Activated CD4-positive, alpha-beta T cell treated with anti-CD3 and anti-CD28 coated beads, Interleukin-2, amount 50 U/mL, for 24 hours (primary cell): ENCODE measurements at places on chromosomes 3 and 15.

- DNase-seq: no peak
These were observed 902 bp downstream of the P2RY13 start for GRCh38 chr3:151328298-151328995.

DNA sequence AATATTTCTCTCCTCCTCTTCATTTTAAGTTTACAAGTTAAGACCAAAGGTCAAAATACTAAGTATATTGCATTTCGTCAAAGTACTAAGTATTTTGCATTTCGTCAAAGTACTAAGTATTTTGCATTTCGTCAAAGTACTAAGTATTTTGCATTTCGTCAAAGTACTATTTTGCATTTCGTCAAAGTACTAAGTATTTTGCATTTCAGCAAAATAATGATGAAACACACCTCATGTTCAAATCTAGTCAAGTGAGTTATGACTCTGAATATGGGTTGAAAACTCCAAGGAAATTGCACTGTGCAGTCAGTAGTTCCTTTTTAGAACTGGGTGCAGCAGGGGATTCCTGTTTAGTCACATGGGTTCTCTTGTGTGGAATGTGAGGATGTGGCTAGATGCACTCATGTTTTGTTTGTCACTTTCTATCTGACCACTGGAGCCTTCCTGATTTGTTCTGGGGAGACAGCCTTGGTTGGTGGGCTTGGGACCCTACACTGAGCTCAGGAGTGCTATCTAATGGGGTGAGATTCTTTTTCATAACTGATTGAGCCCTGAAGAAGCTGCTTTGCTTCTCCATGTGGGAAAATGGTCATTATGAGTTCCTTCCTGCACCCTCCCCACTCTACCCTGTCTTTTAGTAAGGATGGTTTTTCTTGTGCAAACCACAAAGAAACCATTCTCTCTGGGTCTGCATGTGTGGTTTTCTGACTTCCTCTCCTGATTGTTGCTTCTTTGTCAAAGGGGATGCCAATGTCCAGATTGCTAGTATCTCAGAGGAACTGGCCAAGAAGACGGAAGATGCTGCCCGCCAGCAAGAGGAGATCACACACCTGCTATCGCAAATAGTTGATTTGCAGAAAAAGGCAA is 73.4 kb downstream of the CCK start:
- DNase-seq: no peak

DNA sequence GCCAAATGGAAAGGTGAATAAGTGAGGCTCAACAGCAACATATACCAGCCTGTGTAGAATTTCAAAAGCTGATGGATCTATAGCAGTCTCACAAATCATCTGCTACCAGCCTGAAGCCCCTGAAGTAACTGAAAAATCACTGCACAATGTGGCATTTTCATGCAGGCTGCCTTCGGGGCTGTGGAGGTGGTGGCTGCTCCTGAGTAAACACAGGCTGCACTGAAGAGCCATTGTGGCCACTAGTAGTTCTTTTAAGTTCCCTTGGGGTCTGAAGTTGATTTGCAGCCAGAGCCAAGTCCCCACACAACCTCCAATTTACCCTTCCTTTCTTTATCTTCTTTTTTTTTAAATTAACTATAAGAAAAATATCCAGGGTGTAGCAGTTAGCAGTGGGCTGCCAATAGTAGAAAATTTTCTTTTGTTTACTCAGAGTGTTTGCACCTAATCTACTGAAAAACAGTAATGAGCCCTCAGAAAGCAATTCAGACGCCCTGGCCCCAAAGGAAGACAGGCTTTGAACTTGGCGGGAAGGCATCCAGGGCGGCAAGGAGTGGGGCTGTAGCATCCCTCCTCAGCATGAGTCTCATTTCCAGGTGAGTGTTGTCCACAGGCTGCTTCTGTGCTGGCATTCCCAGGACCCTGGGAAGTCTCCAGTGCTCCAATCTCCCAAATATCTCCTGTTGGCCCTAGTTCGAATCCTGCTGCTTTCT is 13.3 kb upstream of the SUSD5 start:
- DNase-seq: no peak

GRCh38 chr15:33013827-33014445 is 180.6 kb downstream of the FMN1 start:
- no peak for DNase-seq

DNA sequence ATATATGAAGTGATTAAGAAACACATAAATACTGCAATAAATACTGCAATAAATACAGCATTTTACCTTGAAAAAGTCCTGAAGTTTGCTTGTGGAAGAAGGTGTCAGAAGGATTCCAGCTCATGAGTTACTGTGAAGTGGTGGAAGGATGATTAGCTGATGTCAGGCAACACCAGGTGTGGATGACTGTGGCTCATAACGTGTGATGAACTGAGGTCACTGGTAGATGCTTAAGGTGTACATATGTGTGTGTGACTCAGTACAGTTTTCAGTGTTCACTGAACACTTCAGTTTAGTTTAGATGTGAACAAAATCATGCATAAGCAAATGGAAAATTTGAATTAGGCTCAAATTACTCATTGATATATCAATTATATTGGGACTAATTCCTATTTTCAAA is 1045.0 kb downstream of the NTRK3 start:
- DNase-seq: no peak

DNA sequence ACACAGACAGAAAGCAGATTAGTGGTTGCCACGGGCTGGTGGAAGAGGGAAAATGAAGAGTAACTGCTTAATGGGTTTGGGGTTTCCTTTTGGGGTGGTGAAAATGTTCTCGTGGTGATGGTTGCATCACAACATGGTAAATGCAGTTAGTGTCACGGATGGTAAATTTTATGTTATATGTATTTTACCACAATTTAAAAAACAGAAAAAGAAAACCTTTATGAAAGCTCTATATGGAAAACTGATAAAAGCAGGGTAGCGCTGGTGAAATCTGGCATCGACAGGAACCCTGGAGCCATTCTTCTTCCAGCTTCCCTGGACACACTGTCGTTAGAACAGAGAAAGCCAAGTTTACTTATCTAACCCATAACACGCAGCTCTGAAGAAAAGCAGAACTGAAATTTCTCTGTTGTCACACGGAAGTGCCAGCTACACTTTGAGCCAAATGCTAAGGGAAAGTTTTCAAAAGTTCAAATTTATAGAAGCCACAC is 287.7 kb upstream of the NR2F2 start:
- DNase-seq: no peak

DNA sequence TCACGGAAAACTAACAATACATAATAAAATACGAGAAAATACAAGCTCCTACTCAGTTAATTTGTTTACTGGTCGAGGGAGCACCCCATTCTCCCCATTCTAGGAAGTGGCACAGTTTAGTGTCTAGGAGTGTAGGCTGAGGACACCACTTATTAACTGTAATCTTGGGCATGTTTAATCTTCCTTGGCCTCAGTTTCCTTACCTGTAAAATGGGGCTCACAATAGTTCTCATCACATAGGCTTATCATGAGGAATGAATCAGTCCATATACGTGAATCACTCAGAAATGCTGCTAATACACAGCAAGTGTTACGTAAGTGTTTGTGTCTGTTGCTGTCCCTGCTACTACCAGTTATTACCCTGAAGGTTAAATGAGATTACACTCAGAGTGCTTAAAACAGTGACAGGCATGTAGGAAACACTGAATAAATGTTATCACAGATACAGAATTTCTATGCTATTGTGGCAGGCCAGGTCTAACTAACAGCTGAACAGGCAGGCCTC is 210.2 kb downstream of the OSBPL10 start:
- no peak for DNase-seq

GRCh38 chr3:155581579-155581978 is 163.3 kb downstream of the PLCH1 start:
- DNase-seq: no peak

DNA sequence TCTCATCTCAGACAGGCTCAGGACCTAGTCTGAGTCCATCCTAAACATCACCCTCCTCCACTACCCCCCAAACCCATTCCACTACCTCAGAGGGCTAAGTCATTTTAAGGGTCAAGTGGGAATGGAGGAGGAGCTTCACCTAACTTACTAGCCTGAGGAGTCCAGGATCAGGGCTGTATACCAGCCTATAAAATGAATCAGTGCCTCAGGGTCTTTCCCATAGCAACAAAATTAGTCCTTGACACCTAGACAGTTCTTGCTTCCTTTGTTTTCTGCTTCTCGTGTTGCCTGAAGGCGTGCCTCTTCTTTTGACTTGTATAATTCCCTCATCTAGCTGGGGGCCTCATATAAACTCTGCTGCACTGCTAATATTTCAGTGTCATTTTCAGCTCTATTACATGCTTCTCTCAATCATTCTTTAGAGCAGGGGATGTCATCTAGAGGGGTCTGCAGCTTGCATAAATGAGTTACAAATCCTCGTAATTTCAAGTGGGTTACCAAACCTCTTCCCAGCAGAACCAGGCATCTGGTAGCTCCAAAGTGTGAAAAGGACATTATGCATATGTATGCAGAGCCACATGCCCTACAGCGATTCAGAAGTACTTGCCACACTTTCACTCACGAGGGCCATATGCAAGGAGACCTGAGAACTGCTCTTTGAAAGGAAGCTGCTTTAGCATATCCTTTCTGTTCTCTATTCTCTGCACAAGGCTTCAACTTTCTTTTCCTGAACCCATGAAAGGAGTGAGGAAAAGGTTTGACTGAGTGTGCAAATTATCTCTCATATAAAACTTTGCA is 311.7 kb upstream of the SEMA6D start:
- no peak for DNase-seq

DNA sequence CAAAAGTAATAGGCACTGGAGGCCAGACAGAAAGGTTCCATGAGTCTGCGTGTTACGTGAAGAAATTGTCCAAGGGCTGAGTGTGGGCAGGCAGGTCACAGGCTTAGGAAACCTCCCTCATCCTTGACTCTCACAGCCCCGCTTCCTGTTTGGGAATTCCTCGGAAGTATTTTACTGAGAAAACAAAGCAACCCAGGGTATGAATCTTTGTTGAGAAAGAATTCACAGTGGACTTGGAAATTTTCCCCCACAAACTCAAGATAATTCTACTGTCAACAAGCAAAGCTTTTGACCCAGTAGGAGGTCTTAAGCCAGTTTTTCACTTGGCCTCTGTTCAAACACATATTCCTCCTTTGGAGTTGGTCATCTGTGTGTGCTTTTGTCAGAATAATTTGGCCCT is 377.1 kb upstream of the TPM1 start:
- no peak for DNase-seq

DNA sequence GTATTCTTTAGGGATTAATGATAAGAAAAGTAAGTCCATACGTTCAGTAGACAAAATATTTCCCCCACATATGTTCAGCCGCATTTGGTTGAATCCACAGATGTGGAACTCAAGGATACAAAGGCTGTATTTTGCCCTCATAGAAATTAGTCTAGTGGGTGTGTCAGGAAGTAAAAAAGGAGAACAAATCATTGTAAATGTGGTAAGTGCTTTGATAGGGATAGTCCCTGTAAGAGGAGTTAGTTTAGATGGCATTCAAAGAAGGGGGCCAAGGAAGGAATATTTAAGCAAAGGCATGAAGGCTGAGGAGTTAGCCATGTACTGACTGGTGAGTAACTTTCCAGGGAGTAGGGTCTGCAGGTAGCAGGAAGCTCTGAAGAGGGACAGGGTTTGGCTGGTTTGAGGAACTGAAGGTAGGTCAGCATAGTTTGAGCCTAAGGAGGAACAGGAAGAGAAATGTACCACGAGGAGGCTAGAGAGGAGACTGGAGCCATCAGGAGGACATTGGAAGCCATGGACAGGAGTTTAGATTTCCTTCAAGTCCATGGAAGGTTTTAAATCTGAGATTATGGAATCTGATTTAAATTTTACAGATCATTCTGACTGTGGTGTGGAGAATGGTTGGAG is 98.8 kb downstream of the MME start:
- no peak for DNase-seq

- no peak for DNase-seq
These were observed 7.7 kb downstream of the MAP1A start for GRCh38 chr15:43525131-43525530.

DNA sequence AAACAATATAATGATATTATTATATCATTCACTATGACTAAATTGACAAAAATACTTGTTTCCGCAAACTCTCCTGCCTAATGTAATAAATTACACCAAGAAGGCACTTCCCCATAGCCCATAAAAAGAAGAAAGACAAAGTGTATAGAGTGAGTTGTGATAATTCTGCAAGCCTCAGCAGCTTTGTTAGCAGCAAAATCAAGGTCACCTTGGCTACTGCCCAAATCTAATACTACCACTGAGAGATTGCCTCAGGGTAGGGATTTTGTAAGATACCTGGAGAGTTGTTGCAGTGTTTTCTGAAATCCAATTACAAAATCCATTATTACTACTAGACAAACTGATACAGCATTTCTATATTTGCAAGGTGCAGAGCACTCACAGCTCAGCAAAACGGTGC is 503.5 kb downstream of the FGF12 start:
- no peak for DNase-seq

DNA sequence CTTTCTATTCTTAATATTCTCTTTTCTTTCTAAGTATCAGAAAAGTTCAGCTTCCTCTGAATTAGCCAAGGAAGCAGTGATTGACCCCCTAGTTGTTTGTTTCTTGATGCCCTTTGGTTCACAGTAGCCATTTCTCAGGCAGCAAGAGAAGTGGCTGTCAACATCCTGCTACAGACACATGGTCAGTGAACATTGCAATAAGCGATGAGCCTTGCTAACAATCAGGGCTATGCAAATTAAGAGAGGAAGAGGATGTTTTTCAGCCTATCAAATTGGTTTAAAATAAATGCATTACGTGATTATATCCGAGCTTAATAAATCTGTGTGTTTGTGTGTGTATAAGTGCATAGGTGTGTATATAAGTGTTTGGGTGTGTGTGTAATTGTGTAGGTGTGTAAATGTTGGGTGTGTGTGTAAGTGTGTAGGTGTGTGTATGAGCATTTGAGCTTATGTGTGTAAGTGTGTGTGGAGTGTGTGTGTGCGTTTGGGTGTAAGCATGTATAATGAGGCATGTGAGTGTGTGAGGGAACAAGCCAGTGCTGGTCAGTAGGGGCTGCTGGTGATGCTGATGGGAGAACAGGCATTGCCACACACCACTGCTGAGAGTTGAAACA is 78.1 kb upstream of the XCR1 start:
- DNase-seq: no peak

- DNase-seq: no peak
These were observed 87.5 kb upstream of the PRR20G start for GRCh38 chr3:127375151-127375930.

DNA sequence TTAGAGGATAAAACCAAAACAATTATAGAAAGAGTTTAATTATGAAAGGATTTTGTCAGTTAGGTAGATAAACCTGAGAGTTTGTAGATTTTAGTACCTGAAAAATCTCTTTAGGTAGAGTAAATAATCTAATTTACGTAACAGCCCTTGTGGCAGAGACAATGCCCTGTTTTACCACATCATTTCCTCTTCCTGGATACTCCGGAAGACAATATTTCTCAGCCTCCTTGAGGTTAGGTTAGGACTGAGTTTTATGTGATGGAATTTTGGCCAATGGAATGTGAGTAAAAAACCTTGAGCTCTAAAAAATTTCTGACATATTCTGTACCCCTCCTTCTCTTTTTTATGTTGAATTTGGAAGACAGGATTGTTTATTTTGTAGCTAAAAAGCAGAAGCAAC is 50.7 kb upstream of the TPRG1 start:
- DNase-seq: no peak

- DNase-seq: no peak
These were observed 597.6 kb downstream of the AGBL1 start for GRCh38 chr15:86677278-86677677.
